ENCODE measurements at places on chromosomes 2 and 18. TPM values are rescaled to one million over a fixed set of nuclear protein-coding genes. Genes with fewer than 3 reads are reported as not detected.

DNA sequence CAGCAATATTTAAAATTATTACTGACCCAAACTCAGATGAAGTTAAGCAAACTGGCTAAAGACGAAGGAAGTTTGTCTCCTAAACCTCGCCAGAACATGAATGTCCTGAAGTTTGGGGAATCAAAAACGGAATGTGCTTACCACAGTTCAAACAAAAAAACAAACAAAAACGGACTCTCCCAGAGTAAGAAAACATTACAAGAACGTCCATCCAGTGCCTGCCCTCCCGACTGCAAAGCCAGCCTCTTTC, 1.1 kb downstream of the KANSL1L start:
- no peak for DNase-seq
- peaks cover 37% of the 10 kb centered on the region for H3K4me1 ChIP-seq
- peak overlapping the region; percentile 91 for H3K4me3 ChIP-seq
- H3K27me3 ChIP-seq = no peaks in the 10 kb centered on the region

- no peaks in the 10 kb centered on the region for H3K36me3 ChIP-seq
- H3K27me3 ChIP-seq = peaks cover 15% of the 10 kb centered on the region
- H3K27ac ChIP-seq = no peak overlapping the region
- no peak overlapping the region for H3K4me3 ChIP-seq
Observed at GRCh38 chr18:79530821-79531220, 135.1 kb downstream of the NFATC1 start.

DNA sequence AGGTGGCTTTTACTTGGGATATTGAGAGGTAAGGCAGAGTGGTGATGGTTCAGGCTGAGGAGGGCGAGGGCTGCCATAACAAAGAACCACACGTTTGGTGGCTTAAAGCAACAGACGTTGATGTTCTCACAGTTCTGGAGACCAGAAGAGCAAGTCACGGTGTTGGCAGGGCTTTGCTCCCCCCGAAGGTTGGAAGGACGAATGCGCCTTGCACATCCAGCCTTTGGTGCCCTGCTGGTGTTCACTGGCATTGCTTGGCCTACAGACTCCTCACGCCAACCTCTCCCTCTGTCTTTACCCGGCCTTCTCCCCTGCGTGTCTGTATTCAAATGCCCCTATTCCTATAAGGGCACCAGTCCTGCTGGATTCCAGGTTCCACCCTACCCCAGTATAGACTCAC, 125.4 kb downstream of the TPO start:
- H3K4me1 ChIP-seq = no peaks in the 10 kb centered on the region
- H3K27ac ChIP-seq = no peak overlapping the region
- DNase-seq = no peak

GRCh38 chr2:191618046-191618780, 59.7 kb upstream of the NABP1 start:
- H3K4me3 ChIP-seq = no peak overlapping the region
- no peaks in the 10 kb centered on the region for H3K36me3 ChIP-seq
- DNase-seq = no peak
- peaks cover 5% of the 10 kb centered on the region for H3K4me1 ChIP-seq
- no peaks in the 10 kb centered on the region for H3K27me3 ChIP-seq
- no peak overlapping the region for H3K27ac ChIP-seq

DNA sequence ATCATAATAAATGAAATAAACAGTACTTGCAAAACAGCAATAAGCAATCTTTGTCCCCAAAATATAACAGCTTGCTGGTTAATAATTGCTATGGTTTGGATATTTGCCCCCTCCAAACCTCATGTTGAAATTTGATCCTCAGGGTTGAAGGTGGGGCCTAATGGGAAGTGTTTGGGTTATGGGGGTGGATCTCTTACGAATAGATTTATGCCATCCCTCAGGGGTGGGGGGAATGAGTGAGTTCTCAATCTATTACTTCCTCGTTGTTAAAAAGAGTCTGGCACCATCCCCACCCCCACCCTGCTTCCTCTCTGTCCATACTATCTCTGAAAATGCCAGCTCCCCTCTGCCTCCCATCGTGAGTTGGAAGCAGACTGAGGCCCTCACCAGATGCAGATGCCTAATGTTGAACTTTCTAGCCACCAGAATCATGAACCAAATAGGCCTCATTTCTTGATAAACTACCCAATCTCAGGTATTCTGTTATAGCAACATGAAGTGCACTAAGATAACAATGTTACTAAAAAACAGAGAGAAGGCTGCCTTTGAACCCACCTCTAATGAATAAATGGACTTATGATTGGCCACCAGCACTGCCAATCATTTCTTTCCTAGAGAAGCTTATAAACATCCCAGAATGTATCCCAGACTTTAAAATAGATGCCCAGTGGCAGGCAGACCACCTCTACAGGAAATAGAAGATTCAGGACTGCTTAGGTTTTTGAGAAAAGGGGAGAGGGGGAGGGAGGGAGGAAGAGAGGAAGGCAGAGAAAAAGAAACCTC, 90.1 kb downstream of the ALPK2 start:
- no peak overlapping the region for H3K27ac ChIP-seq
- H3K27me3 ChIP-seq = no peaks in the 10 kb centered on the region
- no peak overlapping the region for H3K4me3 ChIP-seq

DNA sequence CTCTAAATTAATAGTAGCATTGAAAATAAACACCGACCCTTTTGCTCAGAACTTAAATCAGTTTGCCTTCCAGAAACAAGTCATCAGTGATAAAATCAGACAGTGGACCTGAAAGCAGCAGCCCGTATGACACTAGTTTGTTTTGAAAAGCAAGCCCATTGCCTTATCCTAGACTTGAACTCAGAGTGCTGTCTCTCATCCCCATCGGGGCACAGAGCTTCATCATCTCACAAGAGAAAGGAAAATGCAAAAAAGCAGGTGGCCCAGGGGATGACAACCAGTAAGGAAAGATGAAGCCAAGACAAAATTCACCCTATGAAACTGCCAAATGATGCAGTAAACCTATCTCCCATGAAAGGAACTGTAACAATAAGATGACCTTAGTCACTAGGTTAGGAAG, 71.2 kb downstream of the CERKL start:
- no peak overlapping the region for H3K4me3 ChIP-seq
- H3K4me1 ChIP-seq = no peaks in the 10 kb centered on the region
- no peaks in the 10 kb centered on the region for H3K36me3 ChIP-seq
- no peaks in the 10 kb centered on the region for H3K27me3 ChIP-seq

DNA sequence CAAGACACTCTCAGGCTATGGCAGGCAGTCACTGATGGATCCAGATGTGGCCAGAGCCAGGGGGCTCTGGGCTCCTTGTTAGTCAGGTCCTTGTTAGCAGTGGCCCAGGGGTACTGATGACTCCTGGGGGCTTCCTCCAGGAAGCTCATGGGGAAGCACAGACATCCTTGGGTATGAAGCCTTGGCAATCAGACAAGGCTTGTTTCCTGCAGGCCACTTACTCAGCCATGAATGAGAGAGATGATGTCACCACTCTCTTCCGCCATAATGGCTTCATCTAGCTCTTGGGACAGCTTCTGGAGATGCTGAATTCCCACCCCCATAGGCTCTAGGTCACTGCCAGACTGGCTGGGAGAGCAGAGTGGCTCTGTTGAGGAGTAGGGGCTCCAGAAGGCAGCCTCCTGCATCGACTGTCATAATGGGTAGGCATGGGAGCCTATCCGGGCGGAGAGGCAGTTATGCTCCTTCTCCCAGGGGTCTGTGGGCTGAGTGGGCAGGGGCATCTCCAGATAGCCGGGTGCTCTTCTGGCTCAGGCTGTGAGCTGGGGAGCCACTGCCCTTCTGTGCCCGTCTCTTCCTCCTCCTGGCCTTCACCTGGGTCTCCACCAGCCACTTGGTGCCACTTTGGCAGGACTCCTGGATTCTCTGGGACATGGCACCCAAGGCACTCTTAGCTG, 40.2 kb upstream of the BMPR2 start:
- H3K27me3 ChIP-seq = no peaks in the 10 kb centered on the region
- H3K4me1 ChIP-seq = peaks cover 6% of the 10 kb centered on the region
- no peak for DNase-seq
- H3K36me3 ChIP-seq = no peaks in the 10 kb centered on the region
- H3K4me3 ChIP-seq = no peak overlapping the region
- H3K27ac ChIP-seq = no peak overlapping the region

GRCh38 chr18:21458310-21458709, 142.2 kb downstream of the ESCO1 start:
- H3K4me3 ChIP-seq = no peak overlapping the region
- no peaks in the 10 kb centered on the region for H3K36me3 ChIP-seq
- DNase-seq = no peak
- H3K4me1 ChIP-seq = peaks cover 70% of the 10 kb centered on the region
- H3K27me3 ChIP-seq = no peaks in the 10 kb centered on the region
- peak overlapping the region; percentile 71 for H3K27ac ChIP-seq

DNA sequence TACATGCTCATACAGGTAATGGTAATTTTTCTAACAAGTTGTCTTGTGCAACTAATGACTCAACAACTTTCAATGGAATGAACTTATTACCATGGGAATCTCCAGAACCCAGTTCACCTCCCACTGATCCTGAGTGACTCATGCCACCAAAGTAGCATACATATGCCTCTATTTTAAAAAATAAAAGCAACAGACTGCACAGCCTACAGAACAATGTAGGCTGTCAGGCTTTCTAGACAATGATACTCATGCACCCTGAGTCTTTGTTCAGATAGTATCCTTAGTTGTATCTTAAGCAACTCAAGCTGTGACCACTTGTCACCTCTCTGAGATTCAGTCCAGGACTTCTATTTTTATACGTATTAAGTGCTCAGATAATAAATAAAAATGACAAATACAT, 531.0 kb upstream of the SETBP1 start:
- no peaks in the 10 kb centered on the region for H3K36me3 ChIP-seq
- no peak overlapping the region for H3K27ac ChIP-seq
- H3K4me3 ChIP-seq = no peak overlapping the region
- no peaks in the 10 kb centered on the region for H3K27me3 ChIP-seq

DNA sequence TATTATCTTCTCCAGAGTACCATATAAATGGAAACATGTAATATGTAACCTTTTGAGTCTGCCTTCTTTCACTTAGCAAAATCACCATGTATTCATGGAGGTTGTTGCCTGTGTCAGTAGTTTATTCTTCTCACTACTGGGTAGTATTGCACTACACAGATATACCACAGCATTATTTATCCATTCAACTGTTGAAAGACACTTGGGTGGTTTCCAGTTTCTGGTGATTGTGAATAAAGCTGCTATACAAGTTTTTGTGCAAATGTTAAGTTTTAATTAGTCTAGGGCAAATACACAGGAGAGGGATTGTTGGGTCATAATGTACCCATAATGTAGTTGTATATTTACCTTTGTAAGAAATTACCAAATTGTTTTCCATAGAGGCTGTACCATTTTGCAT, 29.6 kb upstream of the RPRD1A start:
- no peaks in the 10 kb centered on the region for H3K4me1 ChIP-seq
- H3K4me3 ChIP-seq = no peak overlapping the region
- DNase-seq = no peak
- no peaks in the 10 kb centered on the region for H3K36me3 ChIP-seq

DNA sequence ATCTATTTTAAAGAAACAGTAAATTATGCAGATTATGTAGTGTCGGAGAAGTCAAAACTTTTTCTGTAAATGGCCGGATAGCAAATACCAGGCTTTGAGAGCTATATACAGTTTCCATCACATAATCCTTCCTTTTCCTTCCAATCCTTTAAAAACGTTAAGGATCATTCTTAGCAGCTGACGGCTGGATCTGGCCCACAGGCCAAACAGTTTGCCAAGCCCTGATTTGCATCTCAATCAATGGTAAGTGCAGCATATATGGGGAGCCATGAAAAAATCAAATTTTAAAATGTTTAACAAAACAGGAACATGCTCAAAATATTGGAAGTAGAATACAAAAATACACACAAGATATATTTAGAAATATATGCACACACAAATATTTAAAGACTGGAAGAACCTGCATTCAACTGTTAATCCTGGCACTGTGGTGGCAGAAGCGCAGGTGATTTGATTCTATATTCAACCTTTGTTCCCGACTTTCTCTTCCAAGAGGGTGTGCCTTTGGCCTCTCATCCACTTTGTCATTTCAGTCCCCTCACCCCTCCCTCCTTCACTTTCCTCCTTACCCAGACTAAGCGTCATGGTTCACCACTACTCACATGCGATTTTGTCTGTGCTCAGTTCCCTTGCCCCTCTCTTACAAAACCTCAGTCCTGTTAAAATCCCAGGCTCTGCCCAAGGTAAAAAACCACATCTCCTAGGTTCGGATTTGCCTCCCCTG, 27.3 kb downstream of the NDUFA10 start:
- H3K36me3 ChIP-seq = peaks cover 66% of the 10 kb centered on the region
- H3K27me3 ChIP-seq = no peaks in the 10 kb centered on the region
- no peaks in the 10 kb centered on the region for H3K4me1 ChIP-seq
- H3K4me3 ChIP-seq = no peak overlapping the region

- no peaks in the 10 kb centered on the region for H3K4me1 ChIP-seq
- no peaks in the 10 kb centered on the region for H3K27me3 ChIP-seq
- no peak overlapping the region for H3K4me3 ChIP-seq
Observed at GRCh38 chr2:44753552-44754285, 187.8 kb upstream of the SIX3 start.

Gene PROC
- total RNA-seq = not detected

Gene RPIA
- 7.4 TPM for total RNA-seq

Gene APOB
- total RNA-seq = 2.3 TPM

Gene ADGRF3
- not detected for total RNA-seq

Gene EIF5B
- 51.0 TPM for total RNA-seq

Gene PROKR1
- not detected for total RNA-seq

Gene CD207
- 1.7 TPM for total RNA-seq
